ENCODE measurements at places on chromosomes 7 and 10. TPM values are rescaled to one million over a fixed set of nuclear protein-coding genes. Genes with fewer than 3 reads are reported as not detected.

FGFR2 gene
- total RNA-seq: 0.03 TPM

GARS1 gene
- 306 TPM for total RNA-seq

PAX4 gene
- total RNA-seq: not detected

IKZF1 gene
- total RNA-seq: not detected

SLC35G1 gene
- total RNA-seq: 2.9 TPM
